A549 treated with DMSO at 1 μM for 4 hours (cell line): ENCODE measurements at places on chromosomes 12 and 14. TPM values are rescaled to one million over a fixed set of nuclear protein-coding genes. Genes with fewer than 3 reads are reported as not detected.

The TGFB3 gene
- 0.62 to 1.1 TPM (median 0.93 TPM) in 5 replicates for total RNA-seq

The LRRC10 gene
- total RNA-seq: not detected in 5 replicates

The PRH2 gene
- 0.37 TPM in 1 of 5 replicates, not detected in the others for total RNA-seq

The TSHR gene
- not detected in 5 replicates for total RNA-seq

The MIP gene
- total RNA-seq: 0.15 to 0.30 TPM in 2 of 5 replicates, not detected in the others

The MYH6 gene
- not detected in 5 replicates for total RNA-seq

The MYF5 gene
- total RNA-seq: not detected in 5 replicates

The PRIMA1 gene
- total RNA-seq: 0.26 to 0.40 TPM (median 0.38 TPM) in 5 replicates

The PTGER2 gene
- 1.2 to 2.1 TPM (median 1.7 TPM) in 5 replicates for total RNA-seq

The SLC5A8 gene
- not detected in 5 replicates for total RNA-seq

The ADAM21 gene
- total RNA-seq: 0.06 TPM in 2 of 5 replicates, not detected in the others

The CCDC196 gene
- not detected in 5 replicates for total RNA-seq

The KCNJ8 gene
- total RNA-seq: 0.25 to 0.59 TPM (median 0.47 TPM) in 5 replicates

The ZFP36L1 gene
- 160 to 217 TPM (median 188 TPM) in 5 replicates for total RNA-seq

The HHIPL1 gene
- 0.11 to 0.28 TPM (median 0.17 TPM) in 5 replicates for total RNA-seq

The FGF6 gene
- not detected in 5 replicates for total RNA-seq

The TAC3 gene
- total RNA-seq: 0.18 to 0.42 TPM in 2 of 5 replicates, not detected in the others

The PIWIL1 gene
- total RNA-seq: not detected in 5 replicates

The SLCO1B1 gene
- 0.33 to 0.49 TPM (median 0.38 TPM) in 5 replicates for total RNA-seq

The ENDOU gene
- not detected in 5 replicates for total RNA-seq

The WNT5B gene
- 1.7 to 2.7 TPM (median 2.0 TPM) in 5 replicates for total RNA-seq

The DIO3 gene
- 0.06 TPM in 2 of 5 replicates, not detected in the others for total RNA-seq

The VAMP1 gene
- 9.3 to 12.7 TPM (median 11.5 TPM) in 5 replicates for total RNA-seq

The SLCO1A2 gene
- 0.08 to 0.09 TPM in 2 of 5 replicates, not detected in the others for total RNA-seq

The ACACB gene
- 5.9 to 7.3 TPM (median 7.3 TPM) in 5 replicates for total RNA-seq

The ASPG gene
- not detected in 5 replicates for total RNA-seq

The WNT1 gene
- 0.08 TPM in 1 of 5 replicates, not detected in the others for total RNA-seq

The DPY19L2 gene
- 1.3 to 2.4 TPM (median 1.8 TPM) in 5 replicates for total RNA-seq

The SLCO1B3 gene
- 12.6 to 19.4 TPM (median 16.9 TPM) in 5 replicates for total RNA-seq

The OTX2 gene
- total RNA-seq: not detected in 5 replicates

The CCDC60 gene
- not detected in 5 replicates for total RNA-seq

The ARG2 gene
- 1.4 to 2.0 TPM (median 1.6 TPM) in 5 replicates for total RNA-seq

The CCDC177 gene
- total RNA-seq: 0.02 TPM in 1 of 5 replicates, not detected in the others

The SERPINA9 gene
- total RNA-seq: 0.13 to 0.15 TPM in 2 of 5 replicates, not detected in the others

The TAS2R43 gene
- not detected in 5 replicates for total RNA-seq

The NFE2 gene
- 0.11 to 0.20 TPM (median 0.15 TPM) in 3 of 5 replicates, not detected in the others for total RNA-seq

The KRT83 gene
- total RNA-seq: 3.0 to 5.4 TPM (median 4.8 TPM) in 5 replicates

The GALNT6 gene
- total RNA-seq: 3.1 to 4.7 TPM (median 4.3 TPM) in 5 replicates

The C12orf60 gene
- total RNA-seq: 1.4 to 2.2 TPM (median 1.8 TPM) in 5 replicates

The ZFC3H1 gene
- 10.9 to 18.8 TPM (median 15.2 TPM) in 5 replicates for total RNA-seq

The IL22 gene
- not detected in 5 replicates for total RNA-seq

The CMA1 gene
- not detected in 5 replicates for total RNA-seq

The PIK3C2G gene
- total RNA-seq: not detected in 5 replicates

The SIX6 gene
- total RNA-seq: not detected in 5 replicates

The KRT73 gene
- total RNA-seq: not detected in 5 replicates

The KRT86 gene
- 30.3 to 41.6 TPM (median 35.7 TPM) in 5 replicates for total RNA-seq

The PLEKHG7 gene
- total RNA-seq: 0.02 to 0.16 TPM in 2 of 5 replicates, not detected in the others

The SLC25A21 gene
- total RNA-seq: 0.39 to 1.5 TPM (median 0.94 TPM) in 5 replicates

The CCDC197 gene
- not detected in 5 replicates for total RNA-seq

The FAM90A1 gene
- 0.03 to 0.14 TPM (median 0.12 TPM) in 5 replicates for total RNA-seq

The LUM gene
- 0.13 to 0.46 TPM (median 0.19 TPM) in 5 replicates for total RNA-seq

The B4GALNT1 gene
- 34.2 to 52.4 TPM (median 46.8 TPM) in 5 replicates for total RNA-seq

The FAIM2 gene
- 0.04 to 0.16 TPM in 2 of 5 replicates, not detected in the others for total RNA-seq

The YARS2 gene
- 23.8 to 35.5 TPM (median 31.6 TPM) in 5 replicates for total RNA-seq
